ENCODE measurements at places on chromosomes 7 and 10.

GRCh38 chr7:1748839-1749173 is 78.7 kb downstream of the ELFN1 start:
- DNase-seq, result no peak

- DNase-seq, result no peak
Measured at GRCh38 chr7:132901241-132901640, 180.6 kb downstream of the CHCHD3 start.

DNA sequence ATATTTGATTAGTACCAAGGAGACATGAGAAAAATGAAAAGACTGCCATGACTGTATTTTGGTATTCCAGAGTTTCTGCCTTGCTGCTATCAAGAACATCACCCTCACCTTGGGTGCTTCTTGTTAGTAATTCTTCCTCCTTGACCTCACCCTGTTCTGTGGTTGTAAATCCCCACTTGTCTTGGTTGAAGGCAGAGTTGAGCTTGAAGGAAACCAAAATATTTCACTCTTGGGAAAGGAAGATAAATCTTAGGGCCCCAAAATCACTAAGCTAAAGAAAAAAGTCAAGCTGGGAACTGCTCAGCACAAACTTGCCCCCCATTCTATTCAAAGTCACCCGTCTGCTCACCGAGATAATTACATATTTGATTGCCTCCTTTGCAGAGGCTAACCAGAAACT is 20.6 kb upstream of the AKR1C3 start:
- DNase-seq, result no peak

DNA sequence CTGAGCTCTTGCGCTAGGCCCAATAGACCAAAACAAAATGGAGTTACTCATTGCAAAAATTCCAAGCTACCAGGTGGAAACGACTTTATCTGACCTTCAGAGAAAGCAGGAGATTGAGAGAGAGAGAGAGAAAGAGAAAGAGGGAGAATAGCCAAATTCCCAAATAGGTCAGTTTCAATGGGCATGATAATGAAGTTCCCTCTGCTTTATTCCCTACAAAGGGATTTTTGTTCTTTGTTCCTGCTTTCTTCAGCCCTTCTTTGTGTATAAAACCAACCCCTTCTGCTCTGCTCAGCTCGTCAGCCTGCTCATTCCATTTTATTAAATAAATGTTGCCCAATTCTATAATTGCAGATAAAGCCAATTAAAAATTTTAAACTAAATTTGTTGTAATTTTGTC is 45.0 kb upstream of the GPR37 start:
- DNase-seq, result no peak

GRCh38 chr10:132229096-132229495 is 42.3 kb downstream of the DPYSL4 start:
- no peak for DNase-seq

DNA sequence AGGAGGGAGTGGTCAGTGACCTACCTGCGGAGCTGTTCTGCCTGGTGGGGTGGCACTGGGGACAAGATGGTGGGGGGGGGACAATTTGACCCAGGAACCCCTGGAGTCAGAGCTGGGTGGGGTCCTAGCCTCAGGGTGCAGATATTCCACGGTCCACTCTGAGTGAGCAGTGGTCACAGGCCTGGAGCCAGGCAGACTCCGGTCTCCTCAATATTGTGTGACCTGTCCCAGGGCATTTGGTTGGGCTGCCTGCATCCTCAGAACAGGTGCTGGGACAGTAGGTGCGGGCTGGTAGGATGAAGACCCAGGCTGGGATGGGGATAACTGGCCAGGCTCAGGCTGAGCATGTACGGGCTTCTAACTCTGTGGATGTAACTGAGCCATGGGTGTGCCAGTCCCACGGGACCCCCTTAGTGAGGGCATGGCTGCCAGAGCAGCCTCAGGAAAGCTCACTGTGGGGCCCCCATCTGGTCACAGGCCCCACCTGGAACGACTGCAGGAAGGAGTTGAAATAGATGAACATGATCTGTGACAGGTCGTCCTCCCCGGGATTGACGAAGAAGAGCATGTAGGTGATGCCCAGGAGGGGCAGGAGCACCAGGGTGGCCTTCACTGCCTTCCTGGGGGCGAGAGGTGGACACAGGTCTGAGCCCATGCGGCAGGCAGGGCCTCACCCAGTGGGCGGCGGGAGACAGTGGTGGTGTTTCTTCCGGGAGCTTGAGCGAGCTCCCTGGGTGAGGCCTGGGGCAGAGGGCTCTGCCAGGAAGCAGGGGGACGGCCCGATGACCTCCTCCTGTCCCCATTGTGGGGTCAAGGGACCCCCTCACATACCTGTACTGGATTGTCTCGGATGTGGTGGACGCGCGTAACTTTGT is 26.9 kb downstream of the CRHR2 start:
- DNase-seq, result no peak

GRCh38 chr7:98295467-98296192 is 14.1 kb downstream of the BRI3 start:
- no peak for DNase-seq

GRCh38 chr7:117045927-117046710 is 92.8 kb downstream of the ST7 start:
- DNase-seq, result no peak

DNA sequence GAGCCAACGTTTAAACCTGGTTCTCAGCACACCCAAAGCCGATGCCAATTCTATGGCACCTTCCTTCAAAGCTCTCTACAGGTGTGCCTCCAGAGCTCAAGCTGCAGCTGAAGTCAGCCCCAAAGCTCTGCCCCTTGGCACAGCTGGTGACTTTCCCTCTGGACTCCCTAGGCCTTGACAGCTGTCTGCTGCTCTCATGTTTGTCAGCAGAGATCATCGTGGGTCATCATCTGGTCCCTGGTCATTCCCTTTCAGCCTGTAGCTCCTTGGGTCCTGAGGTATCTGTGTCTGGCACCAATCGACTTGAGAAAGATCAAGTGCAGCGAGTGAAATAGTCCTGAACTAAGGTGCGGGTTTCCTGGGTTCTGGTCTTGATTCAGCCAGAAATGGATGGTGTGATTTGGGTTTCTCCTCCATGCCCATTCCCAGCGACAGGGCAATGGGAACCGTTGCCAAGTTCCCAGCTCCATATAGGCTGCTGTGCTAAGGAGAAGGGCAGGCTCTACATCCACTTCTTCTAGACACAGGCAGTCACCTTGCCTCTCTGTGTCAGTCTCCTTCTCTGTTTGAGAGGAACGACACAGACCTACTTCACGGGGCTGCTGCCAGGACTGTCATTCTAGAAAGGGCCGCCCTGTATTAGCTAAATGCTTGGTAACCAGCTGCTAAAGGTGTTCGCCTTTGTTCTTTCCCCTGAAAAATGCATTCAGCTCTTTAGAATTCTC is 3.6 kb downstream of the PKD1L1 start:
- no peak for DNase-seq

- DNase-seq, result peak; percentile 3
Measured at GRCh38 chr10:20276127-20276979, 460.1 kb downstream of the PLXDC2 start.

DNA sequence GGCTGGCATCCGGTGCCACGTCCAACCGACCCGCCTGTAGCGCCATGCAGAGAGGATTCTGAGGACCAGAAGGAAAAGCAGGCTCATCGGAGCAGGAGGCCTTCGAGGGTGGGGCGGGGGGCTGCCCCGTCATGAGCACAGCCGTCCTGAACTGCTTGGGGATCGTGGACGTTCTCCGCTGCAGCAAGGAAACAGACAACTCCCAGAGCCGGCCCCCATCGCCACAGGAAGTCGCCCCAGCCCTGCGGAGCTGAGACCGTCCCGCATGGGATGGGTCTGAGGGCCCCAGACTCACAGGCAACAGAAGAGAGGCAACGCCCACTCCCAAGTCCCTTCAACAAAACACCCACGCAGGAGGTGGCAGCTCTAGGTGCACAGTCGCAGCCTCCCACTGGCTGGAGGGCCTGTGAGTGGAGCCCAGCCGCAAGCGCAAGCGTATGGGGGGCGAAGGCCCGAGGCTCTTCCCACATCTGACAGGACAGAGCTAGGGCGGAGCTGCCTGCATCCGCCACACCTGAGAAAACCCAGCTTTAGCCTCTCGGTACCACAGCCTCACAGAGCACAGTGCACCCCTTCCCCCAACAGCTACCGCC is 64.7 kb upstream of the TNRC18 start:
- DNase-seq, result no peak

DNA sequence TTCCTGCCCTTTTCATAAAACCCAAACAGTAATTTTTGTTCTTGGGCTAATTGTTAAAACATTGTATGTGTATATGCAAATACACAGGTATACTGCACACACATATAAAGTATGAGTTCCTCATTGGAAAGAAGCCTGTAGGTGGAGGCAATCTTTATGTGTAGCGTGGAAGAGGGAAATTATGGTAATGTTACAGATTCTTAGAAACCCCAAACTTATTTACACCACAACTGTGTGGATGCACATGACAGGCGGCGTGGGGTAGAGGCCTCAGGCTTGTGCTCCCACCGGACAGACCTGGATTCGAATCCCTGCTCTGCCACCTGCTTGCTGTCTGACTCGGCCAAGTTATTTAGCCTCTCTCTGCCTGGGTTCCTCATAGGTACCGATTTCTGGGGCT is 223.0 kb downstream of the CELF2 start:
- DNase-seq, result no peak

DNA sequence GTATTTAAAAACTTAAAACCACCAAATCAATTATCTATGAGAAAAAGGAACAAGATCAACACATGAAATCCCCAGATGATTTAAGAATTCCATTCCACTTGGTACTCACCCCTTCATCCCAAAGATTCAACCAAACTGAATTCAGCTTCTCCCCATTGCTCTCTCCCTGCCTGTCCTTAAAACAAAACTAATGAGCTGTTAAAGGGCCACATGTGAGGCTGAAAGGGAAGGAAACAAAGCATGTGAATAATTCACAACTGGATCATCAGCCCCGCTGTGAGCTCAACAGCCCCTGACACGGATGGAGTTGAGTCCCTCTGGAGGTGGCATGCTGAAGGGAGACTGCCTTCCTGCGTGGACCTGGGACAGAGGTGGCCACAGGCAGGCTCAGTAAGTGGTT is 32.9 kb downstream of the VOPP1 start:
- no peak for DNase-seq

DNA sequence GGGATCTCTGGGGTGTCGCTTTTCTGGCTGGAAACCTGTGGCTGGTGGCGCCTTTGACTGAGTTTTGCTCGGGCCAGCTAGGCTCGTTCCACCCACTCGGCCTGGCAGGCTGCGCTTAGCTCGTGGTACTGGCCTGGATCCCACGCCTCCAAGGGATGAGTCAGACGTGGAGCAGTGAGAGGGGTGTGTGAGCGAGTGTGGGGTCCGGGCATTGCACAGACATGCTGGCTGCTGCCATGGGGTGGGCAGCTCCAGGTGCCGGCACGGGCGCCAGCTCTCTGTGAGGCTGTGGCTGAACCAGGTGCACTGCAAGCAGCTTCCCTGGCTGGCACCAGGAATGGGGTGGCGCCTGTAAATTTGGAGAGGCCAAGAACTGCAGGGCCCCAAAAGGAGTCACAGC is 63.1 kb upstream of the CACNA2D1 start:
- DNase-seq, result no peak

DNA sequence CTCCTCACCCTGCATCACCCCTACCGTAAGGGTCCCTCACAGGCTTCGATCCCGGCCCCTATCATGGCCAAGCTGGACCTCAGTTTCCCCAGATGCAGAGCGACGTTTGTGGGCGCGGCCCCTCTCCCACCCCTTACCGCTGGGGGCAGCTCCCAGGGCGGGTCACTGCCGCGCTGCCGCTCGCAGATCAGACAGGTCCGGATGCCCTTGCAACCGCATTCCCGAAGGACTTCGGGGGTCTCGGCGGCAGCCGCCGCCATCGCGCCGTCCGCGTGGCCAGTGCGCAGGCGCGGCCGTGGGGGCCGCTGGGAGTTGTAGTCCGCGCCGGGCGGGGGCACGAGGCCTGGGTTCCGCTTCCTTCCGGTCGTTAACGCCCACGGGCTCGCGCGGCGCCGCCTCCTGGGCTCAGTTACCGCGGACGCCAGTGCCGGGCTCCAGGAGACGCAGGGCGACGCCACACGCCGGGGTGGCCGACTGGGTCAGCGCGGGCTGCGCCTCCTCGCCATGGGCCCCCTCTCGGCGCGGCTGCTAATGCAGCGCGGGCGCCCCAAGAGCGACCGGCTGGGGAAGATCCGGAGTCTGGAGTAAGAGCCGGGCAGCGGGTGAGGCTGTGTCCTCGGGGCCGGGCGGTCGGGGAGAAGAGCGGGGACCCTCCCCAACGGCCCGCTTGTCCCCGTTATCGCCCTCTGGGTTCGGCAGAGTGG is at the start of the genes ALKBH4 and LRWD1:
ALKBH4 (minus strand) TSS at position 287 of the 704 bp plus-strand sequence; CDS start at position 260, 27 bp downstream.
LRWD1 (plus strand) TSS at position 408 of the 704 bp plus-strand sequence; CDS start at position 505, 97 bp downstream.
- peak; percentile 95 for DNase-seq

DNA sequence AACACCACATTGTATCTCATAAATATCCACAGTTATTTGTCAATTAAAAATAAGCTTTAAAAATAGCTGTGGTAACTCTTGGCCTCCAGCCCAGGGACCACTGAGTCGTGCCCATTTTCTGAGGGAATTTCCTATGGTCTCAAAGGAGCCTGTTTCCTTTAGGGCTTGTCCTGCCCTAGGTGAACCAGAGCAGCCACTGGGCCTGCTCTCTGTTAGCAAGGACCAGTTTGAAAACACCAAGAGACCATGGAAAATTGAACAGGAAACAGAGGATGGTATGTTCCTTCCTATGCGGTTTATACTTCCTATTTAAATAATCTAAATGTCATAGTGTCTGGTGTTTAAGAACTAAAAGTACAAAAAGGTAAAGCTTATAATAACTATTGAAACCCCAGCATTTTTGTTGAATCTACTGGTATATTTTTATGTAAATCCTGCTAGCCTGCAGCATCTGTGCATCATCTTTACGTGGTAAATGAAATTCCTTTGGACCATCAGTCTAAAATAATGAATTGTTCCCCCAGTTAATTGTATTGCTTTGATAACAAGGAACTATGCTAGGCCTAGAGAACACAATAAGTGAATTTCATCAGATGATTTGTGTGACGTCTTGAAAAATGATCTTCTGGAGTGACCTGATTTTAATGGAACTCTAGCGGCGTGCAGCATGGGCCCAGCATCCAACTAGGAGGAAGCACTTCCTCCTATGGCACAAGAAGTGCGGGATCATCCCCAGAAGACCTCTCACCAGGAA is 333.7 kb downstream of the GFRA1 start:
- no peak for DNase-seq

DNA sequence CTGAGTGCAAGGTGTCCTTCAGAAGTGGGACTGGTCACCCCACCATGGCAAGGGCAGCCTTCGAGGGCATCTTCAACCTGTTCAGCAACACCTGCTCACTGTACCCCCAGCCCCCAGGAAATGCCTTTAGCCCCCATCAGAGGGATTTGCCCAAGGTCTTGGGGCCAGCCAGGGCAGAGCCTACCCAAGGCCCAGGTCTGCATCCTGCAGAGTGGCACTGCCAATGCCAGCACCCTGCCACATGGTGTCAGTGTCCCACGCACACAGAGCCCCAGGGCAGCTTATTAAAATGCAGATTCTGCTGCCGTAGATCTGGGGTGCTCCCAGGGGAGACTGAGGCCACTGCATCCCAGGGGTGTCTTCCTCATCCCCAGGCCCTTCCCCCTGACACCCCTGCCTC is 106.2 kb upstream of the KCTD7 start:
- no peak for DNase-seq

- DNase-seq, result no peak
Measured at GRCh38 chr7:64371116-64371515, 57.4 kb downstream of the ZNF736 start.

Measured in COR-L47 (cell line).